ENCODE measurements at places on chromosomes 2 and 18. TPM values are rescaled to one million over a fixed set of nuclear protein-coding genes. Genes with fewer than 3 reads are reported as not detected.

The OTOF gene
- 0.08 TPM for total RNA-seq

The ABCB11 gene
- total RNA-seq, result 0.32 TPM

The STAT4 gene
- total RNA-seq, result 0.76 TPM

The FIGN gene
- 16.7 TPM for total RNA-seq

The IL36A gene
- not detected for total RNA-seq

The NTSR2 gene
- total RNA-seq, result not detected

The MFSD2B gene
- total RNA-seq, result not detected

The COL4A4 gene
- 13.6 TPM for total RNA-seq

- DNase-seq, result no peak
These were observed 25.3 kb upstream of the TNS1 start for GRCh38 chr2:218028189-218028495.

- DNase-seq, result no peak
These were observed 99.9 kb downstream of the PXDN start for GRCh38 chr2:1644427-1644826.

DNA sequence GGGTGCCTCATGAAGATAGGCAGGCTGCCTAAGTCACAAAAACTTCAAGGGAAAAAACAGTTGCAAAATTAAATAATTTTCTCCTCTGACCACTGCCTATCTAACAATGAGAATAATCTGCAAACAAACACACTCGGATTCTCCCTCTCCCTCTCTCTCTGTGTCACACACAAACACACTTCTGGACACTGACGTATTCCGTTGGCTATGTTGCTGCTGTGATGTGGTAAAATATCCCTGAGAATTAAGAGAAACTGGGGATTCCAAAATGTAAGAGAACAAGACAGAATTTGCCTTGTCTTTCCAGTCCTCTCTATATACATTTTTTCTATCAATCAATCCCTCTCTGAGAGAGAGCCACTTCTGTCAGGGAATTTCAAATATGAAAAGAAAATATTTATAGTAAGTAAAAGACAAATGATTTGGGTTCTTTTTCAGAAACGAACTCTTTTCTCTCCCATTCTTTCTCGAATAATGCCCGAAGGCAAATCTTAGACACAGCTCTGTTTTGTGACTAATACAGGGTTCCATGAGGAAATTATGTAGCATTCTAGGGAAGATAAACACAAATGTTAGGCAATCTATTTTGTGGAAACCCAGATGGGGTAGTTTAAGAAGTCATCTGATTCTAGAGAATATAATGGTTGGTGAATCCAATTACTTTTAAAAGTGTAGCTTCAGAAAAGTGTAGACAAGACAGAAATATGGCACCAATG lies 310.3 kb upstream of the CYP26B1 start:
- no peak for DNase-seq

GRCh38 chr18:43247944-43248343 lies 29.3 kb downstream of the SYT4 start:
- DNase-seq, result no peak

Measured in Right ventricle myocardium inferior (tissue), 1 donor.